ENCODE measurements at places on chromosomes 3 and 15. TPM values are rescaled to one million over a fixed set of nuclear protein-coding genes. Genes with fewer than 3 reads are reported as not detected.

The CLRN1 gene
- polyA plus RNA-seq = not detected

The TM4SF1 gene
- not detected for polyA plus RNA-seq

- H3K27me3 ChIP-seq = no peaks in the 10 kb centered on the region
- no peaks in the 10 kb centered on the region for H3K4me1 ChIP-seq
- H3K36me3 ChIP-seq = no peaks in the 10 kb centered on the region
- DNase-seq = no peak
- no peak overlapping the region for H3K27ac ChIP-seq
These were observed 121.0 kb upstream of the MBNL1 start for GRCh38 chr3:152147748-152148147.

The RETNLB gene
- polyA plus RNA-seq = not detected

The LSAMP gene
- not detected for polyA plus RNA-seq

GRCh38 chr3:30586096-30586805 is 20.1 kb upstream of the TGFBR2 start:
- H3K4me3 ChIP-seq = no peak overlapping the region
- H3K27me3 ChIP-seq = no peaks in the 10 kb centered on the region
- peaks cover 12% of the 10 kb centered on the region for H3K4me1 ChIP-seq
- H3K36me3 ChIP-seq = no peaks in the 10 kb centered on the region

The MELTF gene
- 0.34 TPM for polyA plus RNA-seq

The HACD2 gene
- polyA plus RNA-seq = 4.8 TPM

The ZMYND10 gene
- 0.12 TPM for polyA plus RNA-seq

- no peak overlapping the region for H3K27ac ChIP-seq
- H3K27me3 ChIP-seq = no peaks in the 10 kb centered on the region
- no peak overlapping the region for H3K4me3 ChIP-seq
These were observed 283.2 kb upstream of the ROBO1 start for GRCh38 chr3:80050826-80051601.

DNA sequence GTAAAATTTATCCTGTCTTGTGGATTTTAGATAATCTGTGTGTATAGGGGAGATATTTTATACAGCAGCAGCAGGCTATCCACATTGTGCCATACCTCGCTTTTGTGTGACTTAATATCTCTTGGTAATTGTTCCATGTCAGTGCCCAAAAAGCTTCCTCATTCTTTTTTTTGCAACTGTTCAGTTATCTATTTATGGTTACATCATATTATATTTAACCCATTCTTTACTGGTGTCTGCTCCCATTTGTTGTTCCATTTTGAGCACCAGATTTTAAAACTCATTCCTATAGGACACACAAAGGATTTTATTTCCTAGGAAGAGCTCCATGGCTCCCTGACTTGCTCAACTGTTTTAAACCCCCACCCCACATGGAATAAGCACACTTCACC is 86.3 kb upstream of the RASGRP1 start:
- H3K27me3 ChIP-seq = no peaks in the 10 kb centered on the region
- DNase-seq = no peak
- H3K27ac ChIP-seq = no peak overlapping the region
- H3K4me3 ChIP-seq = peak overlapping the region; percentile 9

GRCh38 chr15:72201391-72201921 is 3.9 kb upstream of the GRAMD2A start:
- H3K4me1 ChIP-seq = peaks cover 11% of the 10 kb centered on the region
- H3K4me3 ChIP-seq = no peak overlapping the region
- peak overlapping the region; percentile 62 for H3K27ac ChIP-seq
- H3K36me3 ChIP-seq = peaks cover 82% of the 10 kb centered on the region
- DNase-seq = no peak
- peaks cover 22% of the 10 kb centered on the region for H3K27me3 ChIP-seq

GRCh38 chr3:131716007-131716406 is 213.2 kb upstream of the MRPL3 start:
- H3K4me3 ChIP-seq = no peak overlapping the region
- H3K27ac ChIP-seq = no peak overlapping the region
- no peaks in the 10 kb centered on the region for H3K4me1 ChIP-seq
- no peaks in the 10 kb centered on the region for H3K27me3 ChIP-seq
- H3K36me3 ChIP-seq = no peaks in the 10 kb centered on the region

The CHDH gene
- polyA plus RNA-seq = not detected

DNA sequence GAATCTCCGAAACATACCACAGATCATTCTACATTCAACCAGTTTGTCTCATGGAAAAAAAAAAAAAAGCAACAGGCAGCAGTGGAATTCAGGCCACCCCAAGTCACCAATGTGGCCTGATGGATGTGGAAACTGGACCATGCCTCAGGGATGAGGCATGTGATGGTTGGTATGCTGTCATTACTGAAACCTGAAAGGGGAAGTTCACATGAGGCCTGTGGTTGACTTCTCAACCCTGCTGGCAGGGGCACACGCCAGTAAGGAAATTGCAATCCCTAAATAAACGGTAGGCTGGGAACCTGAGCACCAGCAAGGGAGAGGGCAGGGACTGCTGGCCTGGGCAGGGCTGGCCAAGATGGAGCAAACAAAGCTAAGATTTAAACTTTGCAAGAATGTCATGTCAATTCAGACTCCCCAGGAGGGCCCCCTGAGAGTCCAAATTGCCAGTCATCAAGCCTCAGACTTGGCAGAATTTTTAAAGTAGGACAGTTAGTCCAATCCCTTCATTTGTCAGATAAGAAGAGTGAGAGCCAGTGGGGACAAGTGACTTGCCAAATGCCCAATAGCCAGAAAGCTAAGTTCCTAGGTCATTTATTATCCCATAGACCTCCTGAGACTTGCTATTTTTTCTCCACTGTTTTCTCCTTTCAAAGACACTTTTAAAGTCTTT is 310.4 kb downstream of the ERC2 start:
- H3K4me3 ChIP-seq = peak overlapping the region; percentile 51
- peak; percentile 82 for DNase-seq
- H3K36me3 ChIP-seq = no peaks in the 10 kb centered on the region
- H3K4me1 ChIP-seq = peaks cover 17% of the 10 kb centered on the region
- no peaks in the 10 kb centered on the region for H3K27me3 ChIP-seq

The ERC2 gene
- not detected for polyA plus RNA-seq

DNA sequence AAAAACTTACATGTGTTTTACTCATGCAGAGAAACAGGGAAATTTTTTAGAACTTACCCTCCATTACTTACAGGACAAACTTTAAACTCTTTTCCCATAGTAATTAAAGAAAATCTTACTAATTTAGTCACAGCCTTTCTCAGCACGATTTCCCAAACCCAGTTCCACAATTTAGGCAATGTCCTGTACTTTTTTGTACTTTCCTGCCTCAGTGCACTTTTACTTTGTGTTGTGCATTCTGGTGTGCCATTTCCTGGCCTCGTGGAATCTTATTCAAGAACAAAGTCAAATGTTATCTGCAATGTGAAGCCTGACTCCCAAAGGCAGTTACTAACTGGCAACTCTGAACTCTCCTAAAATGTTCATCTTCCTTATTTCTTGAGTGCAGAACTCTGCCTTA is 1.9 kb downstream of the SLC33A1 start:
- peak overlapping the region; percentile 17 for H3K4me3 ChIP-seq
- no peak for DNase-seq
- H3K27me3 ChIP-seq = no peaks in the 10 kb centered on the region
- H3K27ac ChIP-seq = no peak overlapping the region
- H3K4me1 ChIP-seq = peaks cover 37% of the 10 kb centered on the region

The CMTM6 gene
- polyA plus RNA-seq = 210 TPM

The CNTN6 gene
- polyA plus RNA-seq = not detected

GRCh38 chr15:99485992-99486370 is 79.8 kb upstream of the MEF2A start:
- no peak overlapping the region for H3K4me3 ChIP-seq
- H3K36me3 ChIP-seq = no peaks in the 10 kb centered on the region
- no peaks in the 10 kb centered on the region for H3K27me3 ChIP-seq
- H3K27ac ChIP-seq = peak overlapping the region; percentile 68
- peaks cover 31% of the 10 kb centered on the region for H3K4me1 ChIP-seq
- DNase-seq = no peak

The KNSTRN gene
- polyA plus RNA-seq = 5.4 TPM

DNA sequence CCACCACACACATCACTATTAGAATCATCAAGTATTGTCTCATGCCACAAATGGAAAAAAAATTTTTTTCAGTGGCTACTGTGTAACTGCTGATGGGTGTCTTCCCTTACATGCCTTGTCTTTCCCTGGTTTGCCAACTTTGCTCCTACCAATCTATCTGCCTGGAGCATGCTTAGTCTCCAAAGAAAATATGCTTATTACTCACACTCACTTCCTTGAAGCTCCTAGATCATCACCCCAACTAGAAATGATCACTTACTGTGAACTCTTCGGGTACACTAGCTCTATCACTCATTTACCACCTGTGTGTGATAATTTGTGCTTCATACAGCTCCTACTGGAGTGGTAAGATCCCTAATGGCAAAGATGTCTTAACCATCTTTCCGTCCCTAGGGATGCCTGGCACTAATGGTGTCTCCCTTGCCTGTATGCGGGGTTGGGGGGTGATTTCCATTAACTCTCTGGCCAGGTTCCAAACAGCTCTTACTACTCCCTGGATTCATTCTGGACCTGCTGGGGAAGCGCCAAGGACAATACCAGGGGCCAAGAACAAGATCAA is 799 bp downstream of the VPS33B start:
- no peaks in the 10 kb centered on the region for H3K27me3 ChIP-seq
- DNase-seq = no peak
- peaks cover 19% of the 10 kb centered on the region for H3K4me1 ChIP-seq
- H3K27ac ChIP-seq = peak overlapping the region; percentile 92

- peak; percentile 88 for DNase-seq
- H3K4me1 ChIP-seq = peaks cover 20% of the 10 kb centered on the region
- H3K27ac ChIP-seq = peak overlapping the region; percentile 61
- no peaks in the 10 kb centered on the region for H3K27me3 ChIP-seq
- H3K4me3 ChIP-seq = peak overlapping the region; percentile 56
These were observed 9.9 kb upstream of the LEKR1 start for GRCh38 chr3:156816091-156816793.

The GNAT1 gene
- not detected for polyA plus RNA-seq

DNA sequence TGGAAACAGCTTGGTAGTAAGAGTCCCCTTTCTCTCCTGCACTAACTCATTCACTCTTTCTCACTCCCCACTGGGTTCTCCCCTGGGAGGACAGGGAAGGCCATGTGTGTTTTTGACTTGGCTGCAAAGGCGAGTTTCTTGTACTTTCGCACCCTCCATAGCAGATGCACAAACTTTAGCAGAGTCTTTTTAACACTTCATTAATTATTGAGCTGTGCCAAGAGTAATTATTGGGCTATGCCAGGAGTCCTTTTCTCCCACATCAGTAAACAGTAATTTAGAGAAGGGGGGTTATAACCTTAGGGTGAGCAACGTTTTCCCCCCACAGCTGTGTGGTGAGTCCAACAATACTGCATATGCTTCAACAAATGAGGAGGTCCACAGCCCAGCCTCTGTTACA is 224.4 kb upstream of the ATP11B start:
- no peak for DNase-seq
- H3K4me1 ChIP-seq = no peaks in the 10 kb centered on the region
- no peaks in the 10 kb centered on the region for H3K36me3 ChIP-seq
- no peak overlapping the region for H3K27ac ChIP-seq
- H3K27me3 ChIP-seq = no peaks in the 10 kb centered on the region

DNA sequence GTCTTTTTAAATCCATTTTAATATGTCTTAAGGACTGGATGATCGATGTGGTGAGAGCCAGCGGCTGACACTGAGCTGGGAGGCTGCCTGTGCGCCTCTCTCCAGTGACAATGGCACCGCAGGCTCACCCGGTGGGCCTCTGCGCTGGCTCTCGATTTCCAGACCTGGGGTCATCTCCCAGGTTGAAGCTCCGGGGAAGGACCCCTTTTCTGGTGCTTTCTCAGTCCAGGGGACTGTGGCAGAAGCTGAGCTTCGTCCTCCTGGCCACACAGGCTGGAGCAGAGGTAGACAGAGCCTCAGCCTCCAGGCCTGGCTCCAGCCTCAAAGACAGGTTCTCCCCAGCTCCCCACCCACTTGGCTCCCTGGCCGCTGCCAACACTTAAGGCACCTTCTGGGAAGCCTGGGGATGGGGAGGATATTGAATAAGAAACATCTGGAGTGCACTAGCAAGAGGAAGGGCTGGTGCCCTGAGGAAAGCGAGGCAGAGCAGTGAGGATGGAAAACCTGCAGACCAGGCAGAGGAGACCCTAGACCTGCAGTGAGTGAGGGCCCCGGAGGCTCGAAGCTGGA is 154.2 kb upstream of the SMAD3 start:
- H3K4me1 ChIP-seq = peaks cover 58% of the 10 kb centered on the region
- H3K4me3 ChIP-seq = no peak overlapping the region
- H3K36me3 ChIP-seq = no peaks in the 10 kb centered on the region
- H3K27me3 ChIP-seq = no peaks in the 10 kb centered on the region
- no peak overlapping the region for H3K27ac ChIP-seq

The LRRC2 gene
- not detected for polyA plus RNA-seq

- no peak overlapping the region for H3K4me3 ChIP-seq
- H3K27me3 ChIP-seq = no peaks in the 10 kb centered on the region
- H3K4me1 ChIP-seq = peaks cover 10% of the 10 kb centered on the region
- no peak overlapping the region for H3K27ac ChIP-seq
These were observed 48.9 kb downstream of the RFTN1 start for GRCh38 chr3:16464511-16465148.

DNA sequence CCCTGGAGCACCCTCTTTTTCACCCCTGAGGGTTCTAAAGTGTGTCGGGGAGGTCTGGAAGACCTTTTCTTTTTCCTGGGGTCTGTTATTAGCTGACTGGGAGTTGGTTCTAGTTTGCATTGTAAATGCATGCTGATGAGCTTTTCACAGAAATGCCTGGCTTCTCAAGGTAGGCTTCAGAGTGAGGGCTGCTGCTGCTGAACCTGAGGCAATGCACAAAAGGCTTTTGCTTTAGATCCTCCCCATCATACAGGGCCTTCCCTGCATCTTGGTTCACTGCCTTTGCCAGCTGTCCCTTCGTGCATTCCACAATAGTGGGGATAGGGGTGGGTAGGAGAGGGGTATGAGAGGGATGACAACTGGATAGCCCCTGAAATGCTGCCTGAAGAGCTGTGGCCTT is 46.6 kb downstream of the FAH start:
- no peak overlapping the region for H3K27ac ChIP-seq
- H3K4me3 ChIP-seq = no peak overlapping the region
- no peaks in the 10 kb centered on the region for H3K27me3 ChIP-seq
- H3K36me3 ChIP-seq = no peaks in the 10 kb centered on the region

DNA sequence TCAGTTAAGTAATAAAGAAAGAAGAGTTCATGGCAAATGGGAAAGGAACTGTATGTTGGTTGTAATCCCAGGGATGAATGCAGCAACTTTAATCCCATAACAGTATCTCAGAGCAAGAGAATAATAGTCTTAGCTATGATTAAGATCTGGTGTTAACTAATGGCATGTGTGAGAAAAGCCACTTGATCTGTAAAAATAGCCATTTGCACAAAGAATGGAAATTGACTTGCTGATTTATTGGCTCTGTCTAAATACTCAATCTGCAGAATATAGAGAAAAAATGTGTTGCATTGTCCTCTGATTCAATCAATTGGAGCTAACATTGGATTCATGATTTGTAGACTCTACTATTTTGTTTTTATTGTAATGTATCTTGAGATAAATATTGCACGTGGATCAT is 987.0 kb downstream of the NSUN3 start:
- H3K27me3 ChIP-seq = no peaks in the 10 kb centered on the region
- H3K4me3 ChIP-seq = no peak overlapping the region
- H3K4me1 ChIP-seq = no peaks in the 10 kb centered on the region
- no peaks in the 10 kb centered on the region for H3K36me3 ChIP-seq
- H3K27ac ChIP-seq = no peak overlapping the region

- no peak for DNase-seq
- no peaks in the 10 kb centered on the region for H3K36me3 ChIP-seq
- H3K4me1 ChIP-seq = no peaks in the 10 kb centered on the region
- no peak within 1 kb of the TSS for H3K27ac ChIP-seq
- no peaks in the 10 kb centered on the region for H3K27me3 ChIP-seq
These were observed at the start of gene MDFIC2 for GRCh38 chr3:70312336-70312735. MDFIC2 (minus strand) TSS chr3:70312638; CDS start chr3:70311973, 665 bp downstream.

The GPR27 gene
- 6.6 TPM for polyA plus RNA-seq

- H3K27me3 ChIP-seq = no peaks in the 10 kb centered on the region
- no peak overlapping the region for H3K27ac ChIP-seq
- no peaks in the 10 kb centered on the region for H3K4me1 ChIP-seq
These were observed 53.1 kb downstream of the HEG1 start for GRCh38 chr3:125002414-125003368.
